ENCODE measurements at places on chromosomes 2 and 18. TPM values are rescaled to one million over a fixed set of nuclear protein-coding genes. Genes with fewer than 3 reads are reported as not detected.
A peak's percentile ranks its signal among the peaks of the same experiment; 100 is the strongest.

GRCh38 chr18:34760444-34760843 is 50.3 kb downstream of the DTNA start:
- DNase-seq: no peak

DNA sequence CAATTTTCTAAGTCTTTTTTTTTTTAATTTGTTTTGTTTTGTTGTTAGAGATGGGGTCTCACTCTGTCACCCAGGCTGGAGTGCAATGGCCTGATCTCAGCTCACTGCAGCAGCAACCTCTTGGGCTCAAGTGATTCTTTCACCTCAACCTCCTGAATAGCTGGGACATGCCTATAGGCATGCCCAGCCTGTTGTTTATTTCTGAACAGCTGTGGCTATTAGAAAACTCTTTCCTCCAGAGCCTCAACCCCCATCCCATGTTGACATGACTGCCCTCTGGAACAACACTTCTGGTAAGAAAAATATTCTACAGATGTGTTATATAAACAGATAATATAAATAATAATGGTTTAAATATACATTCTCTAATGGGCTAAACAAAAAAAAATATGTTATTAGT is 44.4 kb upstream of the TWSG1 start:
- no peak for DNase-seq

Gene PLB1
- total RNA-seq: 2.3 TPM

DNA sequence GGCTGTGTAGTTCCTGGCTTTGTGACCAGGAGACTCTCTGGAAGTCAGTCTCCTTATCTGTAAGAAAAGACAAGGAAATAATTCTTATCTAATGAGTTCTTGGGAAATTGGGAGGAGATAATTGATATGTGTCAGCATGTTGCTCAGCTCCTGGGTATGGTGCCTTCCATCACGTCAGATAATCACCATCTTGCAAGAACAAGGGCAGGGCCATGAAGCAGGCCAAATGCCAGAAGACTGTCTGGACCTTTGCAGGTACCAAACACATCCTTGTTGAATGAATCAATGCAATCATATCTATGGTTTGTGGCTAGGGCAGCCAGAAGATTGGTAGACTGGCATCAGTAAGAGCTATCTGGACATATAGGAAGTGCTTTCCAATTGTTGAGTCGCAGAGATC is 473.5 kb downstream of the TNS1 start:
- no peak for DNase-seq

GRCh38 chr18:62325806-62326645 is 916 bp downstream of the TNFRSF11A start:
- DNase-seq: no peak

Gene FAM110C
- 3.1 TPM for total RNA-seq

DNA sequence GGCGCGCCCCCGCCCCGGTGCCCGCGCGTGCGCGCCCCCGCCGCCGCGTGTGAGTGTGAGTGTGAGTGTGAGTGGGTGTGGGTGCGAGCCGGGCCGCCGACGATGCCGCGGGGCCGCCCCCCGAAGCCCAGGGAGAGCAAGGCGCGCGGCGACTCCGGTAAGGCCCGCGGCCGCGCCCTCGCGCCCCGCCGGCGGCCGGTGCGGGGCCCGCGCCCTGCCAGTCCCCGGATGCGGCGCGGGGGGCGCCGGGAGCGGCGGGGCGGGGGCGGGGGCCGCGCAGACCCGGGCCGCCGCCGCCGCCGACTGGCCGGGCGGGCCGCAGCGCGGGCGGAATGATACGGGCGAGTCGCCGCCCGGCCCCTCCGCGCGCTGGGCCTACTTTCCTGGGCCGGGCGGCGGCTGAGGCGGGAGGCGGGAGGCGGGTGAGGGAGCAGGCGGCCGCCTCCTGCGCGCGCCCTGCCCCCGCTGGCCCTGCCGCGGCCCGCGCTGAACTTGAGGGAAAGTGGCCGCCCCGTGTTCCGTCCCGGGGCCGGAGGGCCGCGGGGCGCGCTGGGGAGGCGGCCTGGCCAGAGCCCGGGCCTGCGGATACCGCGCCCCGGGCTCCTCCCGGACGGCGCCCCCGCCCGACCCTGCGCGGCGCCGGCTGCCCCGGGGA is at the start of gene ZNF236:
Gene ZNF236, plus strand, starts transcription at position 52 of the 655 bp plus-strand sequence. Its CDS starts 51 bp downstream, at position 103.
- peak; percentile 53 for DNase-seq

GRCh38 chr2:112010751-112011150 is 44.3 kb upstream of the TMEM87B start:
- DNase-seq: no peak

Gene ZBTB7C
- total RNA-seq: 0.78 TPM

Gene UBXN4
- total RNA-seq: 90.8 TPM

Gene TRABD2A
- total RNA-seq: 1.1 TPM

- no peak for DNase-seq
Observed at GRCh38 chr2:143852759-143853158, 667.2 kb downstream of the ZEB2 start.

Gene SAG
- not detected for total RNA-seq

GRCh38 chr2:67666386-67667053 is 269.4 kb downstream of the ETAA1 start:
- no peak for DNase-seq

DNA sequence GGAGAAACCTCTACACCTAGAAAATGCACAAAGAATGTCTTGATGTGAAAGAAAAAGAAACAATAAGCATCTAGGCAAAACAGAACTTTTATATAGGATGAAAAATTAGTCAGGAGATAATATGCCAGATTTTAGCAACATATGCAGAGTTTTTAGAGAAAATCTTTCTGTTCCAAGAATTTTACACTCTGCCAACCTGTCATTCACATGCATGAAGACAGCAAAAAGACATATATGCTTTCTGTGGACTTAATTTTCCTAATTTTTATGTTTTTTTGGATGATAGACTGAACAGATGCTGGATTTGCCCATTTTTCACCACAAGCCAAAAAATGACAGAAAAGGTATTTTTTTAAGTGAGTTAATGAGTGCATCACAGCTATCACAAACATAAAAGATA is 637.3 kb downstream of the TRIB2 start:
- no peak for DNase-seq

DNA sequence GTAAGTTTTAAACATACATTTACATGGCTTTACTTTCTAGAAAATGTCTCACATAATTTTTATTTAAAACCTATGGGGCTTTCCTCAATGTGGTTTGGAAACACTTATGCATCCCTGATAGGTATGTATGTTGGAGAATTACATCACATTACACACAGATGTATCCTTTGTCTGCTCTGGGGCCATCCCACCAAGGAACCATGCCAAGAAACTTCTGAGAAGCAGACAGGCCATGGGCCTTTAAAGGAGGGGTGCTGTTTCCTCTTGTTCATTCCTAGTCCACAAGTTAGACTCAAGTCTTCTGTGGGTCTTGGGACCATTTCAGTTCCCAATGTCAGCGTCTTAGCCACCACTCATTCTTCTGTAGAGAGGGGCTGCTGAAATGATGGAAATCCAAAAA is 162.0 kb upstream of the SETBP1 start:
- DNase-seq: no peak

GRCh38 chr2:144181001-144181400 is 338.9 kb downstream of the ZEB2 start:
- no peak for DNase-seq

DNA sequence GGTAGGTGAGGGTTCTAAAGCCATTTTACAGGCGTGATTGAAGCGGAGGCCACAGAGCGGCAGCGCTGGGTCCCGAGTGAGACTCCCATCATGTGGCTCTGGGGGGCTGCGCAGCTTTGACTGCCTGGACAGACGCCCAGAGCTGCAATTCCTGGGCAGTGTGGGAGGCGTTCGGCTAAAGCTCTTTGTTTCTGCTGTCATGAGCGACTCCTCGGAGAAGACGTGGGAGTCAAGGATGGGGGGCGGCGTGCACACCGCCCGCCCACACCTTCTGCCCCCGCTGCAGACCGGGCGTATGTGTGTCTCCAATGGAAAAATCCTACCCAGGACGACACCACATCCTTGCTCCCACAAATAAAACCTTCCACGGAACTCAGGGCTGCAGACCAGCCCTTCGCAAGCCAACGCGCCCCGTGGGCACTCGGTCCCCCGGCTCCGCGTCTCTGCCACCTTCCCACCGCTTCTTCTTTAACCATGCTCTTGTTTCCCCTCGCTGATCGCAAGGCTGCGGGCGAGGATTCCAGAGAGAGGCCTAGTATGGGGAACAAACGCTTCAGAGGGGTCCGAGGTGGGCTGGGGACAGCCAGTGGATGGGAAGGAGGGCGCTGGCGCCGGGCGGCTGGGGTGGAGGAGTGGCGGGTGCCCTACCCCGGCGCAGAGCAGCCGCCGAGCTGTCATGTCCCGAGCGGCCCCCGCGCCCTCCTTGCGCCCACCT is 680 bp upstream of the LBH start:
- DNase-seq: peak; percentile 51

GRCh38 chr18:44197832-44198611 is 482.7 kb upstream of the SETBP1 start:
- no peak for DNase-seq

Gene ATP8B1
- 2.5 TPM for total RNA-seq

GRCh38 chr18:51952844-51953243 is 387.2 kb upstream of the DCC start:
- DNase-seq: no peak

DNA sequence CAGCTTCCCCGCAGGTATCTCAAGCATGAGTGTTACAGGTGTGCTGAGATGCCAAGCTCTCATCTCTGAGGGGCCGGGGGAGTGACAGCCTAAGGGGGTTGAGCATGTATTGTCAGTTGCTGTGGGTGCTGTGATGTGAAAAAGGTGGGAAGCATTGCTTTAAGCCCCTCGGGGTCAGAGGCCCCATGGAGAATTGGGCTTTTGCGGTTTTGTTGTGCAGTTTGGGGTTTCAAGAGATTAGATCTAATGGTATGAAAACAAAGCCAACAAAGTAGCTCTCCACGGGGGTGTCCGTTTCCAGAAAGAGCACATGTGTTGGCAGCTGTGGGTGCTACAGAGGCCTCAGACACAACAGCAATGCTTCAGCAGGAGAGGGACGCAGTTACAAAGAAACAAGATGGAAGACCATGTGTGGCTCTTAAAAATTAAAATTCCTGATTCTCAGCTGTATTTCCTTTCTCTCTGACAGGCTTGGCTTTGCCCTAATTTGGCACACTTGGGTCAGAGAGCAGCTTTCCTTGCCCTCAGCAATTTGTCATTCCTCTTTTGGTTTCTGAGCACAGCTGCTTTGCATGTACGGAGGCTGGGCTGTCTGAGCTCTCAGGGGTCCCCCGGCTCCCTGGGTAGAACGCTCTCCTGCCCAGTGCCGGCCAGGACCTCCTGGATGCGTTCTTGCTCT is 69.9 kb downstream of the TMEM247 start:
- DNase-seq: no peak

DNA sequence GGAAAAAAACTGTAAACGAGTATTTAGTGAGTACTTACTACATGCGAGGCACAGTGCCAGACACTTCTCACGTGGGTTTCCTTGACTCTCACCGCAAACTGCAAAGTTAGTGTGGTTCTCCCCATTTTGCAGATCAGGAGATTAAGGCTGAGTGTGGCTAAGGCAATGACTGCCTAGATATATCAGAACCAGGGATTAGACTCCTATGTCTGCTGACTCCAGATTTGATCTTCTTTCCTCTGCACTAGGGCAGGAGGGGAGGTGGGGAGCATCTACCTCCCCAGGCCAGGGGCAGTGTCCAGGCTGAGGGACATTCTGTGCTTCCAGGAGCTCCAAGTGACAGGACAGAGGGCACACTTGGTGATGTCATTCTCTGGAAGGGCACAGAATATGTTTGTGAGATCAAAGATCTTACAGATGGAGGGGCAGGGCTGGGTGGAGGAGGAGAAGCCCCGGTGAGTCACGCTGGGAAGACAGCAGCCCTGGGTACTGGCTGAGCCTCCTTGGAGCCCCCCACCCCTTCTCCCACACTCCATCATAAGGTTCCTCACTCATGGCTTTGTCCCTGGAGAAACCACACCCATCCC is 92.4 kb downstream of the RHOB start:
- no peak for DNase-seq

DNA sequence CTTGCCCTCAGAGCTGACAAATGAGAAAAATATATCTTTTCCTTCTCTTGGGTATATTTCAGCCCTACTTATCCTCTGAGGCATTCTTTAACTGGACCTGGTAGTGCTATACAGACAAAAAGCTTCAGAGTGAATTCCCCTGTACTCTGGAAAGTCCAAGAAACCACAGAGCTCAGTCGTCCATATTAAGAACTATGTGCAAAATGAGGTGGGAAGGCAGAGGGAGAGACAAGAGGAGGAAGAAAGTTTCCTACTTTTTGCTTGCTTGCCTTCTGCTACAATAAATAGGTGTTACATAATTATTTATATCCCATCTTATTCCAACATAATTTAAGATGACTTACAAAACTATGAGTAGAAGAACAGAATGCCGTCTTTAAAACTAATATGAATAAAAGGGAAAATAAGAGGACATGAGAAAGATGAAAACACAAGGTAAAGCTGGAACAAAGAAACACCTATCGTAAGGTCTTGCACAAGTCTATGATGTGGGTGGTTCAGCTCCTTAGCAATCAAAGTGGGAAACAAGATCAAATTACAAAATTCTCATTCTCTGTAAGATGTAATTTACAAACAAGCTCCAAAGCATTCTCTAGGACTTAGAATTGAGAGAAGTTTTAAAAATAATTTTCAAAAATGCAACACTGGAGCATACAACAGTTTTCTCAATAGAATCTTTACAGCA is 97.9 kb downstream of the BAZ2B start:
- DNase-seq: no peak

DNA sequence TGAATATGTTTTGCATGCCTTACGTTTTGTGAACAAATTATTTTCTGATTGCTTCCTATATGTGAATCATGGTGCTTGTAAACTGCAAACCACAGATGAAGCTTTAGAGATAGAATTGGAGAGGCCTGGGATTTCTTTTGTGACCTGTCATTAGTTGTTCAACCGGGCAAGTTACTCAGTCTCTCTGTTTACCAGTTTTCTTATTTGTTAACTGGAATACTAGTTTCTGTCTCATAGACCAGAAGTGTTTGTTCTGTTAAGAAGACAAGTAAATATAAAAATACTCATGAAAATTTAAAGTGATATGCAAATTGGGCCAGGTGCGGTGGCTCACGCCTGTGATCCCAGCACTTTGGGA is 27.3 kb downstream of the DGKD start:
- no peak for DNase-seq

Gene FLACC1
- 3.7 TPM for total RNA-seq

GRCh38 chr2:185417688-185418087 is 320.9 kb upstream of the FSIP2 start:
- DNase-seq: no peak

Gene DTNA
- 54.9 TPM for total RNA-seq

Data from occipital lobe (tissue), 3 donors.